NCI-H1092 treated with DMSO at 0.1 percent for 48 hours (cell line): ENCODE measurements at places on chromosomes 2 and 18.

- DNase-seq, result peak; percentile 43
These were observed 807 bp downstream of the GAREM1 start for GRCh38 chr18:32469691-32470459.

DNA sequence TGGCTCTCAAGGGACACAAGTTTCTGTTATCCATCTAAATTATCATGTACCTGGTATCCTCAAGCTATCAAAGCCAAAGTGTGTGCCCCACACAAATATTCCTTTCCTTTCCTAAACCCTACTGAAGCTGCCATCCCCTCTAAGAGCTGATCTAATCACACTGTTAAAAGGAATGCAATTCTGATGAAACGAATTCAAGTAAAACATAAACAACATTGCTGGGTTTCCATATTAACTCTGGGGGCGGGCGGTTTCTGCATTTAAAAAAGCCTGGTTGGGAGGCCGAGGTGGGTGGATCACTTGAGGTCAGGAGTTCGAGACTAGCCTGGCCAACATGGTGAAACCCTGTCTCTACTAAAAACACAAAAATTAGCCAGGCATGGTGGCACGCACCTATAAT lies 41.9 kb upstream of the PCBP1 start:
- no peak for DNase-seq

DNA sequence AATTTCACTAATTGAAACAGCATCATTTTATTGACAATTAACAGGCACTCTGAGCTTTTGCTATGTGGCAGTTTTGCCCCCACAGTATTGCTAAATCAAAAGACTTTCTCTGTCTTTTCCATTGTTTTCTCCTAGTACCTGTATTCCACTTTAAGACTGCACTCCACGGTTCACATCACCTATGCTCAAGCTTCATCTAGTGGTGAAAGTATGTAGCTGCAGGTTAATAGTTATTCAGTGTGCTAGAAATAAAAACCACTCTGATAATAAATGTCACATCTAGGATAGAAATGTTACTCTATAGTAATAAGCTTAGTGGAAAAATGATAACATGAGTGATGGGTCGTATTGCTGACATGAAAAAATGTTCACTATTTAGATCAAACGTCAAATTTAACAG lies 24.6 kb downstream of the ARL6IP6 start:
- DNase-seq, result no peak

DNA sequence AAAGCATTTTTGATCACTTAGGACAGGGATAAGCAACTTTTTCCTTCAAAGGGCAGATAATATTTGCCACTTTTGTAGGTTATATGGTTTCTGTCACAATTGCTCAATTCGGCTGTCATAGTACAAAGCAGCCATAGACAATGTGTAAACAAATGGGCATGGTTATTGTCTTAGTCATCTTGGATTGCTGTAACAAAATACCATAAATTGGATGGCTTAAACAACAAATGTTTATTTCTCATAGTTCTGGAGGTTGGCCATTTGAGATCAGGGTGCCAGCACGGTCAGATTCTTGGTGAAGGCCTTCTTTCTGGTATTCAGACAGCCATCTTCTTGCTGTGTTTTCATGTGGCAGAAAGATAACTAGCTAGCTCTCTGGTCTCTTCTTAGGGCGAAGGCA lies 91.2 kb downstream of the TAF4B start:
- DNase-seq, result no peak

- no peak for DNase-seq
These were observed 41.8 kb downstream of the SPP2 start for GRCh38 chr2:234092344-234092743.
